ENCODE measurements at places on chromosomes 2 and 18.

- no peak for DNase-seq
Observed at GRCh38 chr2:19505-19904, 26.8 kb downstream of the FAM110C start.

DNA sequence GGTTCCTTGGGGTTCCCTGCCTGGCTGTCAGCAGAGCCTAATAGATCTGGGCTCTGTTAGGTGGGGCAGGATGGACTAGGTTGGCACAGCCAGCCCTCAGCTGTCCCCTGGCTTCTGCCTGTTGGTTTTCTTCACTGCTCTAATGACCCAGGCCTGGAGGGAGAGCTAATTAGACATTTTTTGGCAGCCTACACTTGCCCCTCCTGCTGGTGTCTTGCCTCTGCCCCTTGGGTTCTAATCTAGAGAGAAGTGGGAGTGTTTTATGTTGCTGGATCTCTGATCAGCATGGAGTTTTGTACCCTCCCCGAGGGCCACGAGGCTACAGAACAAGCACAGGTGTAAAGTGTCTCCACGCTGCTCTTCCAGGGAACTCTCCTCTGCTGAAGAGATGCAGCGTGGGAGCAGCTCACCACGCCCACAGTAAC is 199.4 kb upstream of the RASGRP3 start:
- DNase-seq: no peak

DNA sequence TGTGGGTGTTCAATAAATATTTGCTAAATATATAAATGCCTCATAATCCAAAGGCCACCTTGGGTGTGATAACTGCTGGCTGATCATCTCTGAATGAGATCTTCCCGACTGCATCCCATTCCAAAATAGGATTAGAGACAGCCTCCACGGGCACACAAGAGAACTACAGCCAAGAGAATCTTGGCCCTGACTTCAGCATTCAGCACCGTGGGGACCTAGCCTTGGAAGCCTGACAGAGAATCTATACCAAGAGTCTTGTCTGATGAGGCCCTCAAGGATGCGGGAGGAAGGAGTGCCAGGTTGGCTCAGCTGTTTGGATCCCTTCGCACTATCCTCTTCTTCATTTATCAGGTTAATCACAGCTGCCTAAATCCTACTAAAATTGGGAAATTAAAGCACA is 85.8 kb downstream of the RBM43 start:
- no peak for DNase-seq

- DNase-seq: no peak
Observed at GRCh38 chr2:11681722-11682589, 12.0 kb upstream of the NTSR2 start.

DNA sequence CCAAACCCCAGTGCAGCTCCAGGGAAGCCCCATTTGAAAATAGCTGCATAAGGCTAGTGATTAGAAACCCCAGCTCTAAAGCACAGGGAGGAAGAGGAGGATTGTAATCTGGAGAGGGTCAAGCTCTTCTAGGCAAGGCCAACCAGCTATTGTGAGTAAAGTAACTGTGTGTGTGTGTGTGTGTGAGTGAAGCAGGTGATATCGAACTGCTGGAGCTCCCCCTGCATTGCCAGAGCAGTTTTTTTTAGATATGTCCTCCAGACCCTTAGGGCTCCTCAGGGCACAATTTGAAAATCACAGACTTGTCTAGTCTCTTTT is 177.4 kb upstream of the NABP1 start:
- DNase-seq: no peak
